Right cardiac atrium (tissue), 5 donors: ENCODE measurements at places on chromosomes 3 and 15. TPM values are rescaled to one million over a fixed set of nuclear protein-coding genes. Genes with fewer than 3 reads are reported as not detected.

DNA sequence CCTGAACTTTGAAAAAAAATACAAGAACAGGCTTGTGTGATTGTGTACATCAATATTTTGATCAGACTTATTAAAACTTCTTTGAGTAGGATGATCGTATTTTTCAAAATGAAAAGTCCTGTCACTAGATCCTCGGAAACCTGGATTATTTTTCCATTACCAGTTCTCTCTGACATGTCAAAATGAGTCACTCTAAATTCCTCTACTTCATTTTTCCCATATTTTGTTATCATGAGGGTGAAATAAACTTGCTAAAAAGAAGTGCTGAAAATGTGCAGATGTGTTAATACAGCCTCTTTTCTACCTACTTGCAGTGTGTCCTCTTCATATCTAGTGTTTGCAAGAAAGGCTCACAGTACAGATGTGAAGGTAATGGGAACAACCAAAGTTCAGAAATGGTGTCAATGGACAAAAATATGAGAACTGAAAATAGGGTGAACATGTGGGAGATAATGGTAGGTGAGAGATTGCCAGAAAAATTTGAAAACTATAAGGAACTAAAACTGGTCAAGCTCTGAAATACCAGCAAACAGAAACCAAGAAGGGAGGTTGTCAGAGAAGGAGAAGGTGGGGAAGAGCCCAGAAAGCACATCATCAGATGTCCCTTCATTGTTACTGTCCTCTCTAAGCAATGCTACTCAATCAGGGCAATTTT, 108.2 kb downstream of the EOMES start:
- DNase-seq = no peak

TMEM40 gene
- 5.1 TPM for total RNA-seq

DNA sequence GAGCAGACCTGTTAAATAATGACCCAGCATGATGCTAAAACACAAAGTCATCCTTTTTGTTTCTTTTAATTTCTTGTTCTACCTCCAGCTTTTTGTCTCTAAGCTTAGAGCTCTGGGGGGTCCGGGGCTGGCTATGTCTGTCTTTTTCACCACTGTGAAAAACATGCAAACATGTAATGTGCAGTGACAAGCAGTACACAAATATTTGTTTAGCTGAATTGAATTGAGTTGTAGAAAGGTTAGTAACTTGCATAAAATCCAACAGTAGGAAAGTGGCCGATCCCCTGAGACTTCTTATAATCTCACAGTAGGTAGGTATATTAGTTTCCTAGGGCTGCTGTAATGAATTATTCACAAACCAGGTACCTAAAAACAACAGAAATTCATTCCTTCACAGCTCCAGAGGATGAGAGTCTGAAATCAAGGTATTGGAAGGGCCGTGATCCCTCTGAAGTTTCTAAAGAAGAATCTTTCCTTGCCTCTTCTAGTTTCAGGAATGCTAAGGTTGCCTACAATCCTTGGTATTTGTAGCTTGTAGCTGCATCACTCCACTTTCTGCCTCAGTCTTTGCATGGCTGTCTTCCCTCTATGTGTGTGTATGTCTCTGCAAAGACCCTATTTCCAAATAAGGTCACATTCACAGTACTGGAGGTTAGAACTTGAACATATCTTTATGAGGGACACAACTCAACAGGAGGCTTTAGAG, 32.7 kb downstream of the ARL14 start:
- DNase-seq = no peak

GRCh38 chr3:122577409-122578031, at the start of gene PARP15:
PARP15 (plus strand) TSS chr3:122577650; CDS start chr3:122577668, 18 bp downstream.
- peak; percentile 26 for DNase-seq

PLS1 gene
- total RNA-seq = 1.2 TPM

GRCh38 chr3:42814246-42814645, 5.0 kb downstream of the ACKR2 start:
- no peak for DNase-seq

SRGAP3 gene
- total RNA-seq = 6.8 TPM

MST1 gene
- total RNA-seq = 7.2 TPM

GRCh38 chr3:69715204-69715603, 24.1 kb upstream of the MITF start:
- no peak for DNase-seq

GRCh38 chr15:90227816-90228772, 5.6 kb downstream of the CIB1 start:
- DNase-seq = no peak

DNA sequence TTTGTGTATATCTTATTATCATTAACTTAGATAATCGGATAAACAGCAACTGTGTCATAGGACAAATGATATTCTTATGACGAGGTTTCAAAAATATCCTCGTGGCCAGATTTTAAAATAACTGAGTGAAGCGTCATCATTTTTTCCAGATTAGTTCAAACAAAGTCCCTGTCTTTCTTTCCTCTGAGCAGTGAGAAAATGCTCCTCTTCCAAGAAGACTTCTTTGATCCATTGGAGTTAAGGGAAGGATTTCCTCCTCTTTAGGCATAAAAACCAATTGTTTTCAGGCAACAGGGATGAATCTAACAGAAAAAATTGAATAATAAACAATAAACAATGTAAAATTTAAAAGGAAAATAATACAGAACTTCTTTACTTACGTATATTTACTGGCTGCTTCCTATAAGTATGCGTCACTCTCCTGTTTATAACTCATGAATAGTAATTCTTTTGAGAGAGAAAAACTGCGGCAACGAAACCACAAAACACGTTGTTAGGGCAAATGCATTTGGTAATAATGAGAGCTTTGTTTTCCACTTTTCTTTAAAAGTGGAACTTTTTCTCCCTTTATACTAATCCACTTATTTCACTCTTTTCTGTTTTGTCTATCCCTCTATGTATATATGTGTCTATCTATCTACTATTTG, 419.4 kb upstream of the ONECUT1 start:
- no peak for DNase-seq

KBTBD13 gene
- 3.2 TPM for total RNA-seq

DNA sequence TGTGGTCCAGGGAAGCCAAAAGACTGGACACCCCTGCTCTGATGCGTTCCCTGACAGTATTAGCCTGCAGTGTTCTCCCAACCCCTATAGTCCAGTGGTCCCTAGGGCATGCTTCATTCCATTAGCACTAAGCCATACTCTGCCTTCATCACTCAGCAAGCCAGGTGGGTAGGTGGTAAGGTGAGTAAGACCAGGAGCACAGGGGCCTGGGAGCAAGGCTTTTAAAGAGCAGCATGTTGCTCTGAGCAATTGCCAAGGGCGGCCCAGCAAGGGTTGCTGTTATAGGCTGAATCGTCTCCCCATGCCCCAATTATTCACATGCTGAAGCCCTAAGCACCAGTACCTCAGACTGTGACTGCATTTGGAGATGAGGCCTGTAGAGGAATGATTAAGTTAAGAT, 11.0 kb downstream of the CXCR6 start:
- no peak for DNase-seq

GRCh38 chr3:133393691-133394474, 6.0 kb upstream of the BFSP2 start:
- peak; percentile 59 for DNase-seq

DNA sequence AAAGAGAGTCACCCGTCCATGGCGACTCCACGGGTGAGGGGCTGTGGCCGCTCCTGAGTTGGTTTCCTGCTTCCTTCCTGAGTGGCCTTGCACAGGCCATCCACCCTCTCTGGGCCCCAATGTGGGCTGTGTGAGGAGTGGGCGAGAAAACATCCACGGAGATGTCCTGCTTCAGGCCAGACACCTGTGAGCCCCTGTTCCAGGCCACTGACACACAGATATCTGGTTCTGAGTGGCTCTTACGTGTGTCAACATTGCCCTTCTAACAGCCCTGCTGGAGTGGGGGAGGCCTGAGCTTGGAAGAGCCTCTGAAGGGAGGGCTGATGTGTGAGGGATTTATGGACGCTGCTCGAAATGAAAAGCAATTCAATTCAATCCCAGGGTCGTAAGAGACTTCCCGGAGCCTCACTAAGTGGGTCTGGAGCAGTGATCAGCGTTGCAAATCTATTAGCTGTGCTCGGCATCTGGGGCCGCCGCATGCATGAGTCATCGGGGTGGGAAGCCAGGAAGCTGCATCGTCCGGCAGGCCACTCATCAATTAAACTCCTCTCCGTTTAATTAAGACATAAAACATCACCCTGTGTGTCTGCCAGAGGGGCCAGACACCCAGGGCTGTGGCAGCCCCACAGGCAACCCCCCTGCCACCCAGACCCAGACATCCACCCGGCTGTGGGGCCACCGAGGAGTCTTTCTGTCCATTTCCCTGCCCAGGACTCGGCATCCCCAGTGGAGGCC, 20.0 kb upstream of the PRR23E start:
- no peak for DNase-seq

DNA sequence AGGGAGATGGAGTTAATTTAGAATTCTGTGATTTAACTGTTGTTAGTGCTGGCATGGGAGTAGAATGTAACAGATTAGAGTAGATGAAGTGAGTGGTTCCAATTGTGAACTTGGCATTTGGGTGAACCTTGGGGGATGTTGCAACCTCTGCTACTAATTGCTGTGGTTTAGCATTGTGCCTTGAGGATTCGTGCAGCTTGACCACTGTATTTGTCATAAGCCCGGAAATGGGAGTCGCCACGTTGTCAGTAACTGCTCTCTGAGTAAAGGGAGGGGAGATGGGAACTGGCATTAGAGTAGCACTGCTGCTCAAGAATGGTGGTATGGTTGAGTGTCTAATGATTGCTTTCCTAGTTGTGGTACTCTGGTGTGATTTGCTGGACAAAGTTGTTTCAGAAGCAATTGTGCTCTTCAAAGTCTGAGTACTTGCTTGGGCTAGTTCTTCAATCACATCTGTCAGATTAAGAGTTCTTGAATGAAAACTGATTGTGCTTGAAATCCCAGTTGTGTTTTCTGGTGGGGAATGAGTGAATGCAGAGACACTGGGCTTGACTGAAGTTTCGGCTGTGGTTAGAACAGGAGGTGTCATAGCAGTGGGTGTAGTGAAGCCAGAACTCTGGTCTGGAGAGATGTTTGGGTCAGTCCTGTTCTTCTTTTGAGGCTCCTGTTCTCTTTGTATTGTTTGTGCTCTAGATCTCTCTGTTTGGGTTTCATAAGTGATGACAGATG, 15.4 kb downstream of the IGSF10 start:
- DNase-seq = peak; percentile 71

DNA sequence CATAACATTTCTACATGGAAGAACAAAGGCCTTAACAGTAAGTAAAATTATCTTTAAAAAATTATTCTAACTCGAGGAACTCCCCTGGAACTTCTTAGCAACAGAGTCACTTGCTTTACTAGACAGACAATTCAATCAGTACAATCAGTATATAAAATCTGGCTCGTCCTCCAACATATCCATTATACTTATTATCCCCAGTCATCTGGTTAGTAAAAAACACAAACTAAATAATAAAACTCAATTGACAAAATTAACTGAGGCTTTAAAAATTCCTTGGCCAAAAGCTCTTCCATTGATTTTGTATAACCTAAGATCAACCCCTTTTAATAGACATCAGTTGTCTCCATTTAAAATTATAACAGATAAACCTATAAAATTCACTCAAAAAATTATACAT, 105.6 kb downstream of the MYRIP start:
- DNase-seq = no peak

- no peak for DNase-seq
Measured at GRCh38 chr15:85452436-85452835, 72.0 kb downstream of the AKAP13 start.

GPR15 gene
- not detected for total RNA-seq

- no peak for DNase-seq
Measured at GRCh38 chr3:18284716-18285115, 140.4 kb downstream of the SATB1 start.

GRCh38 chr15:65824941-65825544, 33.0 kb upstream of the DENND4A start:
- DNase-seq = peak; percentile 60

DNA sequence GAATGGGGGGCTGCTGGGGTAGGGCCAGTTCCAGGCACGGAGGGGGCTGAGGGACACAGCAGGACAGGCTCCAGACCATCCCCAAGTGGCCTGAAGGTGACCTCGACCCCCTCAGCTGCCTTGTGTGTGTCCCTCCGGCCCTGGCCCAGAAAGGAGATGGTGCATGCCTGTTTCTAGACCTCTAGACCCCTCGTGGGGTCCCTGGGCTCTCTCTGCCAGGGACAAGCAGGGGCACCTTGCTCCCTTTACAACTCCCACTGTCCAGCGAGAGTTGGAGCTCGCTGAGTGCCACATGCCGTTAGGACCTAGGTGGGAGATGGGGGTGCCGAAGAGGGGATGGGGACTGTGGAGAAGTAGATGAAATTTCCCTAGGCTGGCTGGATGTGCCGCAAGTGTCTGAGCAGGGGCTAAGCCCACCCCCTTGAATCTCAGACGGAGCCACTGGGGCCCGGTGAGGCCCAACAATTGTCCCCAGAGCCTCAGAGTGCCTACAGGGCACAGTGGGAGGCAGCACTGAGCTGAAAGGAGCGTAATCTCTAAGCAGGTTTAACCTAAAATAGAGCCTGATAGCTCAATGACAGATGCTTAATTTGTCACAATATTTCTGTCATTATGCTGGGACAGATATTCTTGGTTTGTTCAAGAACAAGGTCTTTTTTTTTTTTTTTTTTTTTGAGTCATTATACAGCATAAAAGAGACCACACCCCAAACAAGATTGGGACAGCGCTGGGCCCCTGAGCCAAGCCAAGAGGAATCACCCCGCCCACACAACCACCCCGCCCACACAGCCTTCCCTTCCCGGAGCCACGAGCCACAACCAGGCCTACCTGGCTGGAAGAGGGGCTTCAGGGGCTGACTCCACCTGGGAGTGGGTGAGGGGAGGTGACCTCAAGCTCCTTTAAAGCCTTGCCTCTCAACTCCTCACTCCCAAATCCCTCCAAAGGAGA, 23.6 kb upstream of the KLF13 start:
- DNase-seq = peak; percentile 85

DNA sequence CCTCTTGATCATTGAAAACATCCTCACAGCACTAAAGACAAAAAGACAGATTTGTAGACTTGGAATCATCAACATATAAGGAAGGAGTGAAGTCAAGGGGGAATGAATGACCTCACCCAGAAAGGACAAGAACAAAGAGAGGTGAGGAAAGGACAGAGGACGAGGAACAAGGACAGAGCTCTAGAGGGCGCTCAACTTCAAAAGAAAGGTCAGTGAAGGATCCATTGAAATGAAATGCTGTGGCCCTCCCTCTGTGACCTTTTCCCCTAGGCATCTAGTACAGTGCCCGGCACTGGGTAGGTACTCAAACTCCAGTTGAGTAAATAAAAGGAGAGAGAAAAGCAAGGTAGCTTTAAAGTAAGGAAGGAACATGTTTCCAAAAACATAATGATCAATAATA, 2.6 kb downstream of the ATP8B4 start:
- no peak for DNase-seq

IMPG2 gene
- total RNA-seq = 0.35 TPM

DNA sequence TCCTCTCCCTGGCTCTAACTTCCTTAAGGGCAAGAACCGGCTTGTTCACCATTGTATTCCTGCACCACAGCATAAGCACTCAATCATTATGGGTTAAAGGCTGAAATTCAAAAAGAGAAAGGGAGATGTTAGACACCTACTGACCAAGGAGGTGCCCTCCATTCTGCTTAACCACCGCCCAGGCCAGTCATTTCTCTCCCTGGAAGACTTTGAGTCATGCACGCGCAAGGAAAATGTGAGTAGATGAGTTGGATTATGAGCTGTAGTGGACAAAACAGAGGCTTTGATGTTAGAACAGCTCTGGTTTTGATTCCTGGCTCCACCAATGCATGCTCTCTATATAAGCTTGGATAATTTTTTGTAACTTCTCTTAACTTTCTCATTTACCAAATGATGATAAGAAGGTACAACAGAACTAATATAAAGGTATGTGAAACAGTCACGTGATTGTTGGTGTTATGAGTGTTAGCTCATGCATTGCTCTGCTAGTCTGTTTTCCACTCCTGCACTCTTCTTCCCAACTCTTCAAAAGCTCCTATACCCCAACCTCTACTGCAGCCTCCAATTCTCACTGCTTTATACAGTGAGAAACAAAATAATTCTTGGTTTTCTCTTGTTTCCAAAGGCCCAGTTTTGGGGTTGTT, 148.4 kb upstream of the ATP11B start:
- DNase-seq = no peak
